Spleen (tissue), 13 donors: ENCODE measurements at places on chromosomes 7 and 10.
A peak's percentile ranks its signal among the peaks of the same experiment; 100 is the strongest.

DNA sequence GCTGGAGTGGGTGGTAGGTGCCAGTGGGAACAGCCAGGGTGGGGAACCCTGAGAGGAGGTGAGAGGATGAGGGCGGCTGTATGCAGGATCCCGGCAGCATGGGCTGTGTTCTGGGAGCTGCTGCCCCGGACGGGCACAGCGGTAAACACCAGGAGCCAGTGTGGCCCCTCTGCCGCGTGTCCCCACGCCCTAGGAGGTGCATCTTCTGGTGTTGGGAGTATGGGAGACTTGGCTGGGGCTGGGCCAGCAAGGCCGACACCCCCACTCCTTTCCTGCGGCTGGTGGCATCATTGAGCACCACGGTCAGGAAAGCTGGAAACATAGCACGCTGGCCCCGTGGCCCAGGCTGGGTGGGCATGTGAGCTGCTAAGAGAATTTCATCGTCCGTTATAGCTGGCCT lies 24.4 kb upstream of the JAKMIP3 start:
- DNase-seq = no peak

DNA sequence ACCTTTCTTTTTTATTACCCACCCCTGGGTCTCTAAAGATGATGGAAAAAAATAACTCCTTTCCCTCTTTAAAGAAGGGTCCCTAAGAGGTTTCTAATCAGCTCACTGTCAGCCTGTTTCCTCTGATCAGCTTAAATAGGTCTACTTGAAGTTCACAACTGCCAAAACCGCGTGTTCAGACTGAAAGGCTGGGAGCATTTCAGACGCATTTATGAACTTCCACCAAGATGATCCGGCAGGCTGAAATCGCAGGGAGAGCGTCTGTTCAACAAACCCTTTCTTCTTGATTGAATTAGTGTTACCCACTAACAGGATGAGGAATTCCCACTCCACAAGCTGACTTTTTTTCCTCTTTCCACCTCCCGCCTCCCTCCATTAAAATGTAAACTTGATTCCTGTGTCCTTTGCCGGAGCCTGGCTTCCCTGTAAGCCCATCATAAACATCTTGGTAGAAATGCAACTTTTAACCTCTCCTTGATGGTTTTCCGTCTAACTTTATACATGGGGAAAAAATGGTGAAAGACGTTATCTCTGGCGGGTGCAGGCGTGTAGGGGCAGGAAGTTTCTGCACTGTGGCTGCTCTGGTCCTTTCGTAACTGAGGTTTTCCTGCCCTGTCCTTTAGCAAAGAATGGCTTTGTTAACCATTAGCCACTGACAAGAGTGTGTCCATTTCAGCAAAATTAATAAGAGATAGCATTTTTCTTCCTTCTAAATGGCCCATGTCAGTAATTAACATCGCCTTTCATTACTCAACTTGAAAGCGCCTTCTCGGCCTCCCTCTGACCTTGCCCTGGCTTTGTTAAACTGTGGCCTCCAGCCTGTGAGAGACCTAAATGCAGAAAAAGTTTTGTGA lies 130.7 kb downstream of the BAMBI start:
- no peak for DNase-seq

- DNase-seq = no peak
Measured at GRCh38 chr10:63137306-63137705, 4.2 kb downstream of the NRBF2 start.

- no peak for DNase-seq
Measured at GRCh38 chr7:46945328-46945727, 636.6 kb downstream of the TNS3 start.

DNA sequence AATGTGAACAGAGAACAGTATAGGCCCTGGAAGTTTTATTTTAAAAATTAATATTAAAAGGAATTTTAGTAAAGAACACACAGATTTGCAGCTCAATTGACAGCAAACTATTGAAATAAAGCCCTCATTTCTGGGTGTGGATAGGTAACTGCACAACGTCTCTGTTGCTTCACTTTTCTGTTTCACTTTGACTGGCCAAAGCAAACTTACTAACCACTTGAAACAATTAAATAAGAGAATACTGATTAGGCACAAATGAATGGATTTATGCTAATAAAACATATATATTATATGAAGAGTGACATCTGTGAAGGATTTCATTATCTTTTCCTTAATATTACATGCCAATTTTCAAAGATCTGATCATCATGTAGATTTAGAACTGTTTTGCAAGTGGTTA lies 11.9 kb downstream of the ZNF804B start:
- DNase-seq = no peak

GRCh38 chr7:123355576-123356190 lies 155.9 kb upstream of the SLC13A1 start:
- DNase-seq = no peak

DNA sequence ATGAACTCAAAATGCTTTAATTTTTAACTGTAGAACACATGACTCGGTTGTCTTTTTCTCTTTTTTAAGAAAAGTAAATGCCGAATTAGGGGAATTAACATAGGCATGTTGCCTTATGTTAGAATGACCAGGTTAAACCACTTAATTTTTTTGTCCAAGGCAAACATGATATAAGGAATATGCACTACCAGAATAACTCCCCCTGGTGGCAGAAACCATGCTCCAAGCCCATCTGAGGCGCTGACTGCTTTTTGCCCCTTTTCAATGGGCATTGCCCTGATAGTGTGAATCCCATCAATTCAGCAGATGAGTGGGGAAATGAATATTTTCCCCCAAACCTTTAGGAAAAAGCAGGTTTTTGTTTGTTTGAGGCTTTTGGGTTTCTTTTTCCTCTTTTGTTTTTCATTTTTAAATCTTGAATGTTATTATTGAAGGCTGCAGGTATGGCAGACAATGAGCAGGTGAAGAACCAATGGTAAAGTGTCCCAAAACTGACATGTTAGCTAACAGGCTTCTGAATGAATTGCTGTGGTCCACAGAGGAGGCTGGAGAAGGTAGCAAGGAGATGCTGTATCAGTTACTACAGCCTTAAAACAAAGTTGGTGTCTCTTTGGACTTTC lies 284.3 kb downstream of the SORCS3 start:
- DNase-seq = no peak

DNA sequence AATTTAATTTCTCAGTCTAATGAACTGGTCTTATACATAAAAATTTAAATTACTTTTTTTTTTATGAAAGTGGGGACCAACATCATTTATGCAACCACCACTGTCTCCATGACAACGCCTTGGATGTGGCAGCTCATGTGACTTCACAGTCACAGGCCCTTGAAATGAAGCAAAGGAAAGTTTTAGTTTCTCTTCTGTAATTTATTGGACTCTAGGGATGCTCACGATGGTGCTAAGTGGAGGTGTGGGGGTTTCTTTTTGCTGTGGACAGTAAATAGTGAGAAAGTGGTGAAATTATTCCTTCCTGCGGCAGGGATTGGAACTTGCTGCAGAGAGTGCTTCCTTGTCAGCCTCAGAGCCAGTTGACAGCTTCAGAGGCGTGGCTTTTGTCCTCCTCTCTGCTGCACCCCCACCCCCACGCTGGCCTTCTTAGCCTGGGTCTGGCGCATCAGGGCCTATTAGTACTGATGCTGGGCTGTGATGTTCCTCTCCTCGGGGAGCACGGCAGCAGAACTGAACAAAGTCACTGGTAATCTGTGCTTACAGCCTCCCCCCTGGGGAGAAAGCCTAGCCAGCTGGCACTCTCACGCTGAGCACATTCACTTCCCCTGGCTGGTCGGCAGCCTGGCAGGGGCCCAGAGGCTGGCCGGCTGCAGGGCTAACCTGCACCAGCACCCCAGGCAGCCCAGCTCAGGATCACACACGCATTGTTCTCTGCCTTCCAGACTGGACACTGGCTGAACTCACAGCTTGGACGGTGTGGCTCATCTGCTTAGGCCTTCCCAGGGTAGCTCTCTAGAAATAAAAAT lies 517.5 kb upstream of the GALNT17 start:
- peak; percentile 81 for DNase-seq

DNA sequence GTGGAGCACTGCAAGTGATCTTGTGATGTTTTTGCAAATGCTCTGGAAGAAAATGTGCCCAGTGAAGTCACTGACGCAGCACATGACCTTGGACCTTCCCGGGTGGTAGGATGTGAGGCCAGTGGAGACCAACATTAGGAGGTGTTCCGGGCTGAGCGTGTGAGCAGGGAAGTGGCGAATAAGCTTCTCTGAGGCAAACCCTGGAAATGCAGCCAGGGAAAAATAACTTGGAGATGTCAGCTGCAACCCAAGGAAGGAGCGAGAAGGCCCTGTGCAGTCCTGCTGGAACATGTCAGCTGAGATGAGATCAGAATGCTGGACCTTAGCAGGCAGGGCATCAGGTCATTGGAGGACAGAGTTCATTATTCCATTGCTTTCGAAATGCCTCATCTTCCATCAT lies 18.6 kb upstream of the SDK1 start:
- DNase-seq = no peak

- DNase-seq = no peak
Measured at GRCh38 chr7:9488555-9488954, 1055.1 kb downstream of the NXPH1 start.

GRCh38 chr7:155951554-155952158 lies 139.4 kb upstream of the SHH start:
- DNase-seq = no peak

DNA sequence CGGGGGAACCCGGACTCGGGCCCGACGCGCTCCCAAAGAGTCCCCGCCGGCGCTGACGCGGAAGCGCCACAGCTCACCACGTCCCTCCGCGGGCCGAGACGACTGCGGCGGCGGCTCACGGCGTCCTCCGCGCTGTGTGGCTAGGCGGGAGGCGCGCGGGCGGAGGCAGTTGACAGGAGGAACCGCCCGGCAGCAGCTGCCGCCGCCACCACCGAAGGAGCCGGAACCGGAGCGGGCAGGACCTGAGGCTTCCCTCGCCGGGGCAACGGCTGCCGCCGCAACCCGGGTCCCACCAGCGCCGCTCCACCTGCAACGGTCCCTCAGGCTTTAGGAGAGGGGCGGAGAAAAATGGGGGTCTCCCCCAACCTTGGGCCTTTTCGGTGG lies 334 bp downstream of the ZNF800 start:
- DNase-seq = peak; percentile 95

DNA sequence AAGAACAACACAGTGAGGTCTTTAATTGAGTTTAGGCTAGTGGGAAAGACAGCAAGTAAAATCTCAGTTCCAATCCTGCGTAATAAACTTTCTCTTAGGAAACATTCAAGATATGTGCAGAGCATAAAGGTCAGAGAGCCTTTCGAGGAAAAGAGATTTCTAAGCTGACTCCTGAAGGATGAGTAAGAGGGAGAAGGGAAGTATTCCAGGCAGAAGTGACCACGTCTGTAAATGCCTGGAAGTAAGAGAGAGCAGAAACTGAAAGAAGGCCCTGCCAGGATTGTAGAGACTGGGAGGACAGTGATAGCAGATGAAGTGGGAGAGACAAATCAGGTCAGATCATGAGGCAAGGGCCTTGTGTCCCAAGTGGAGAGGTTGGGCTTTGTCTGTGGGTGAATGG lies 41.8 kb downstream of the PNLIPRP3 start:
- no peak for DNase-seq

DNA sequence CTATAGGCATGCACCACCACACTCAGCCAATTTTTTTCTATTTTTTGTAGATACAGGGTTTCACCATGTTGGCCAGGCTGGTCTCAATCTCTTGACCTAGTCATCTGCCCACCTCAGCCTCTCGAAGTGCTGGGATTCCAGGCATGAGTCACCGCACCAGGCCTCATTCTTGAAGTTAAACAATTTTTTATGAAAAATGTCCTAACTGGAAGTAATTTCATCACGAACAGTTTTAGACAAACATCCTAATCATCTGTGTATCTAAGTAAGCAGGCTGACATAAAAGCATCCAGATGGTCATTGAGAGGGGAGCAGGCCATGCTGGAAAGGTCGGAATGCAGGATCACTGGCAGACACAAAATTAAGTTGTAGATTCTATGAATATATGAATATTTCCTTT lies 269.1 kb downstream of the ZMYND11 start:
- DNase-seq = no peak

GRCh38 chr7:154649434-154649833 lies 353.5 kb downstream of the PAXIP1 start:
- DNase-seq = no peak

- no peak for DNase-seq
Measured at GRCh38 chr10:49557681-49558080, 18.8 kb upstream of the ERCC6 start.

- DNase-seq = no peak
Measured at GRCh38 chr7:4168541-4168940, 513.6 kb upstream of the FOXK1 start.

GRCh38 chr7:13988065-13988464 lies 1.4 kb downstream of the ETV1 start:
- no peak for DNase-seq

- no peak for DNase-seq
Measured at GRCh38 chr7:18354108-18355085, 141.2 kb upstream of the HDAC9 start.

GRCh38 chr10:103490986-103491314 lies 2.6 kb upstream of the NEURL1 start:
- DNase-seq = no peak

- no peak for DNase-seq
Measured at GRCh38 chr7:5657901-5658300, 123.6 kb downstream of the RNF216 start.

- no peak for DNase-seq
Measured at GRCh38 chr10:116084161-116084560, 188.8 kb downstream of the GFRA1 start.

DNA sequence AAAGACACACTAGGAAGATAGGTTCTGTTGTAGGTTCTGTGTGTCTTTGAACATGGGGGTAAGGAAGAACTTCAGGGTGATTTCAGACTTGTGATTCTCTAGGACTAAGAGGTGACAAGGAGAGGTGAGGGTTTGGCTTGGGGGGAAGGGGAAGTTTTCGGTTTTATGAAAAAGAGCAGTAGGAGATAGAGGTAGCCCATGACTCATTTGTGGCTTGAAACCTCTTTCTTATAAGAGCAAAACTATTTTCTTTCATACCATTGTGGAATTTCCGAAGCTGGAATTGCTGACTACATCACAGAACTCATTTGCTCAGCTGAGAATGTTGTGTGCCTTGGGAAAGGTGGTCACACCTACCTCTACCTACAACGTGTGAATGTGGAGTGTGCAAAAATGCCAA lies 39.6 kb upstream of the IKZF1 start:
- no peak for DNase-seq

- no peak for DNase-seq
Measured at GRCh38 chr7:43502941-43503340, 80.0 kb upstream of the STK17A start.
